ENCODE measurements at places on chromosomes 7 and 10.

GRCh38 chr10:93300288-93300917, 181.7 kb downstream of the MYOF start:
- DNase-seq = no peak

DNA sequence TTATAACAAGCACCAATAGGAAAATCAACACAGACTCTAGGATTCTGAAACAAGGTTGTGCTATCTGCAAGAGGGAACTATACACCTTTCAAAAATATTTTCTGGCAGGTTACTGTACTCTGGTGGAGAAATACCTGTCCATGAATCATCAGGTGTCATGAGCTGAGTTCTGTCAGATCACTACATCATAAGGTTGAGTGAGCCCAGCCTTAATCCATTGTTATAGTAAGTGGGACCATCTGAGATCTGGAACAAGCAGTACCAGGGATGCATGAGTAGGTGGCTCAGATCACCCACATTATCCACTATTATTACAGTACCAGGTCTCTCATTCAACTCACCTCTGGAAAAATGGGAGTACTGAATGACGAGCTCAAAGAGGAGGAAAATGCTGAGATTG, 212.4 kb downstream of the DGKI start:
- no peak for DNase-seq

GRCh38 chr7:23909426-23909825, 199.4 kb downstream of the STK31 start:
- no peak for DNase-seq

DNA sequence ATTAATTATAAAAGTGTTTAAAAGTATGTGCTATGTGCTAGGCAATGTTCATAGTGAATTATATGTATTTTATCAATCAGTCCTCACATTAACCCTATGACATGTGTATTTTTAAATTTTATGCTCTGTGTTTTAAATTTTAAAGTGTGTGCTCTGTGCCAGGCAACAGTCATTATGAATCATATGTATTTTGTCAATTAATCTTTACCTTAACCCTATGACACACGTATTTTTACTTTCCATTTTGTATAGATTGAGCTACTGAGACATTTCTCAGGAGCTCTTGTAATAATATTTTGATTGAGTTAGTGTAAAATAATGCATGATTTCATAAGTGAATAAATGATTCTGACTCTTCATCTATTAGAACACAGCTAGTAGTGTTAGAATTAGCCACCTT, 117.8 kb downstream of the THSD7A start:
- DNase-seq = no peak

DNA sequence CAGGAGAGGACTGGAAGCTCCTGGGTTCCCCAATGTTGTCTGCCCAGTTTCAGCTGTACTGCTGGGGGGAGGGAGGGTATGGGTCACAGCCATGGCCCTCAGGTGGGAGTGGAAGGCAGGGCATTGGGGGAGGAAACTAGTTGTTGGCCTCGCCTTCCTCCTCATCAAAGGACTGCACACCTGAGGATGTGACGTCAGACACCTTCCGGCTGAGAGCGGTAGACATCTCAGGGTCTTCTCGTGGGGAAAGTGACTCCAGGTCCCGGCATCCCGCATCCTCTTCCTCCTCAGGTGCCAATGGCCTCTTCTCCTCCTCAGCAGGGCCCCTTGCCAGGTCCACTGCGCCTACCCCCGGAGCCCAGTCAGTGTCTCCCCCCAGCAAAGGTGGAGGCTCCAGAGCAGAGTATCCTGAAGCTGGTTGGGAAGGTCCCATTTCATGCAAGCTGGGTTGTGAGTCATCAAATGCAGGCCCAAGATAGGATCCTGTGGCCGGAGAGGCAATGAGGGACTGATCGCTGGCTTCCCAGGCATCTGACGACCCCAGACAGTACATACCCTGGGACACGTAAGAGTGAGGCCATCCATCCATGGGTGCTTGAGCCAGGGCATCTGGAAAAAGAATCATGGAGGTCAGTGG, 6.0 kb downstream of the FAM131B start:
- no peak for DNase-seq

- peak; percentile 36 for DNase-seq
These were observed 34.6 kb downstream of the AGK start for GRCh38 chr7:141585592-141586510.

DNA sequence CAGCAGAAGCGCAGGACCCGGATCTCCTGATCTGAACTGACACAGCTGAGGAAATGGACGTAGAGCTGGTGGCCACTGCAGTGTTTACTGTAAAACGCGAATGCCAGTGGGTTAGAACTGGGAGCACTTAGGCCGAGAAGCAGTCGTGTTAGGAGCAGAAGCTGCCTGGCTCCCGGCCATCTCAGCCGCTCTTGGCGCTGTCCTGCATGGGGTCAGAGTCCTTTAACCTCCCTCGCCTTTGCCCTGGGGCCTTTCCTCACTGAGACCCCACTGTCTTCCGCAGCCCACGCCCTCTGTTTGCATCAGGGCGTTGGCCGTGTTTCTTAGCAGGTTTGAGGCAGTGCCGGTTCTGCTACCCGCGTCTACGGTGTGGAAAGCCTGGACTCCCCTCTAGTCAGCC, 24.6 kb downstream of the DYNC2I1 start:
- no peak for DNase-seq

DNA sequence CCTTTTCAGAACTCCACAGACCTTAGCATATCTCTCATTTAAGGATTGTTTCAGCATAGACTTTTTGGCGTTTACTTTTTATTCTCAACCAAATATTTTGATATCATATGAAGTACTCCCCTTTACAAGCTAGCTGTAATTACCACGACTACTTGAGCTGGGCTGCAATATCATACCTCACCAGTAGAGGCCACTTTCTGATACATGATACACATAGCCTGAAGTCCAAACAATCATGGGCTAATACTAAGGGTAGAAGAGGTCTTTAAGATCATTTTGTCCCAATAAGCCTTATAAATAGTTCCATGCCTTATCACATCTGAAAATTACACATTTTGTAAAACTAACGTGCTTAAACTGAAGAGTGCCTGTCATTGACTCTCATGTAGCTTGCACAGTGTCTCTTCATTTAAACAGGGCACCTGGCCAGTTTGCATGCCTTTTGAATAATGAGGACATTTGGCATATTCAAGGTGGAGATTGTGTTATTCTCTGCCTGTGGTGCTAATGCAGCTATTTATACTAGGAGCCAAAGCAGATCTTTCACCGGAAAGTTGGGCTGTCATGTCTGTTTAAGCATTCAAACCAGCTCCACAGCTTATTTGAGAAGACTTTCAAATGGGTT, 403.7 kb upstream of the ZMIZ1 start:
- DNase-seq = no peak

DNA sequence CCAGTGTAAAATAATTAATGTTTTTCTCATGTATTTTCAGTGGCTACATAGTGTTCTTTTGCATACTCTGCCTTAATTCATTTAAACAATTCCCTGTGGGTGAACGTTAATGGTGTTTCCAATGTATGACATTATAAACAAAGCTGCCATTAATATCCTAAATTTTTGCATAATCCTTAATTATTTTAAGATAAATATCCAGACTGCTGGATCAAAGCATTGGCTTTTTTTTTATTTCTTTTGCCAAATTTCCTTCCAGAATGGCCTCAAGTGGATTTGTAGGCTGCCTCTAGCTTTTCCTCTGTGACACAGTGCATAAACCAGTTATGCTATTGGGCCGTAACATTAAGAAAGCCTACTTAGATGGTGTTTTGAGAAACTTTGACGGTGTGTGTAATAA, 29.5 kb downstream of the MCM10 start:
- no peak for DNase-seq

GRCh38 chr7:103764901-103765300, 224.6 kb downstream of the RELN start:
- DNase-seq = no peak

GRCh38 chr7:46210467-46210866, 289.4 kb upstream of the IGFBP3 start:
- no peak for DNase-seq

DNA sequence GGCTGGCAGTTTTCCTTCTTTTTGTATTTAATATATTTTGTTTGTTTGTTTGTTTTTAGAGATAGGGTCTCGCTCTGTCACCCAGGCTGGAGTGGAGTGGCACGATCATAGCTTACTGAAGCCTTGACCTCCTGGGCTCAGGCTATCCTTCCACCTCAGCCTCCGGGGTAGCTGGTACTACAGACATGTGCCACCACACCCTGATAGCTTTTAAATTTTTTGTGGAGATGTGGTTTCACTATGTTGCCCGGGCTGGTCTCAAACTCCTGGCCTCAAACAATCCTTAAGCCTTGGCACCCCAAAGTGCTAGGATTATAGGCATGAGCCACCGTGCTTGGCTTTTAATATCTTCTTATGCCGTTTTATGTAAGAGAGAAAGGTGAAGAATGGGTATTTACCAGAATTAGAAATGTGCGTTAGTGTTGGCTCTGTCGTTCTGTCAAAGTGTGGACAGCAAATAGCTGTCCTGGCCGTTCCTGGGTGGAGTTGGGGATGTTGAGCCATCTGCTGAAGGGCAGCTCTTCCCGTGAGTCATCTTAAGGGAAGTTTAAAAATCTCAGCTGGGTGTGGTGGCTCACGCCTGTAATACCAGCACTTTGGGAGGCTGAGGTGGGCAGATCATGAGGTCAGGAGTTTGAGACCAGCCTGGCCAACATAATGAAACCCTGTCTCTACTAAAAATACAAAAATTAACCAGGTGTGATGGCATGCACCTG, 14.8 kb downstream of the OGDH start:
- DNase-seq = no peak

DNA sequence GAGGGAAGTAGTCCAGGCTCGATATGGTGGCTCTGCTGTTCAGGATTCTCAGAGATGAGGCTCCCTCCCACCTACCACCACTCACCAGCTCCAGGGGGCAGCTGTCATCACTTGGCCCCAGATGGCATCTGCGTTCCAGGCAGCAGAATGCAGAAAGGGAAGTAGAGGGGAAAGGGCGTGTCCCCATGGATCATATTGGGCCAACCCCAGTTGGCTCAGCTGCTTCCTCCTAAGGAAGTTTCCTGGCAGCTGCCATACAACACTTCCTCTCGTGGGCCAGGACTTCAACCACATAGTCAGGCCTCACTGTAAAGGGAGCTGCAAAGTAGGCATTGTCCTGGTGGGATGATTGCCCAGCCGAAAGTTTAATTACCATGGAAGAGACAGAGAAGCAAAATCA, 1.6 kb upstream of the TEX36 start:
- DNase-seq = no peak

GRCh38 chr7:89073776-89074175, 278.2 kb upstream of the TEX47 start:
- no peak for DNase-seq

GRCh38 chr7:1087465-1087814, 473 bp upstream of the GPER1 start:
- no peak for DNase-seq

DNA sequence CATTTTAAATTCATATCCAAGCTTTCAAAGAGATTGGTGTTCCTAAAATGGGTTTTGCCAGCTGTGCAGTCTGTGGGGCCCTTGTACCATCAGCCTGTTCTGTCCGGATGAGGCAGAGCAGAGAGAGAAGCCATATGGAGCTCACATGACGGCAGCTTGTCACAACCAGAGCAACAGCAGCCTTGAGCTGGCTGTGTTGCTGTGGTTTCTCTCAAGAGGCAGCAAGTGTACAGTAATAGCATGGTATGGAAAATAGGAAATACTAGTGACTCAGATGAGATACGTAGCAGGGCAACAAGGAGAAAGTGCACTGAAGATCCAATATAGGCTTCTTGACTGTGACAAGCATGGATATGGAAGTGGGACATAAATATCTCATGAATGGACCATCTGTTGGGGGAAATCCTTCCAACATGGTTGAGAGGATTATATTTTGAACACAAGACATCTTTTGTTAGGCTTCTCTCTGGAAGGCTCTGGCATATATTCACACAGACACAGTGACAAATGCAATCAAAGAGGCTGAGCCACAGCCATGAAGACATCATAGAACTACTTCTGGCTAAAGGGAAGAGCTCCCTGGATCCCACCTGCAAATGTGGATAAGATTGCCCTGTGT, 251.0 kb upstream of the TAC1 start:
- DNase-seq = no peak

DNA sequence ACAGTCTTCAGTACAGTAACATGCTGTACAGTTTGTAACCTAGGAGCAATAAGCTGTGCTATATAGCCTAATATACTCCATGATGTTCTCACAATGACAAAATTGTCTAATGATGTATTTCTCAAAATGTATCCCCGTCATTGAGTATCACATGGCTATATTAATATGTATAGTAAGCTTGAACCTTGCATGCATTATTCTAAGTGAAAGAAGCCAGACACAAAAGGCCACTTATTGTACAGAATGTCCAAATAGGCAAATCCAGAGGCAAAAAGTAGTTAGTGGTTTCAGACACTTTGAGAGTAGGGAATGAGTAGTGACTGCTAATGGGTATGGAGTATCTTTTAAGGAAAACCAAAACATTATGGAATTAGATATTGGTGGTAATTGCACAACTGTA, 545.1 kb downstream of the ATRNL1 start:
- no peak for DNase-seq

- DNase-seq = no peak
These were observed 181.6 kb upstream of the HDAC9 start for GRCh38 chr7:18313965-18314364.

DNA sequence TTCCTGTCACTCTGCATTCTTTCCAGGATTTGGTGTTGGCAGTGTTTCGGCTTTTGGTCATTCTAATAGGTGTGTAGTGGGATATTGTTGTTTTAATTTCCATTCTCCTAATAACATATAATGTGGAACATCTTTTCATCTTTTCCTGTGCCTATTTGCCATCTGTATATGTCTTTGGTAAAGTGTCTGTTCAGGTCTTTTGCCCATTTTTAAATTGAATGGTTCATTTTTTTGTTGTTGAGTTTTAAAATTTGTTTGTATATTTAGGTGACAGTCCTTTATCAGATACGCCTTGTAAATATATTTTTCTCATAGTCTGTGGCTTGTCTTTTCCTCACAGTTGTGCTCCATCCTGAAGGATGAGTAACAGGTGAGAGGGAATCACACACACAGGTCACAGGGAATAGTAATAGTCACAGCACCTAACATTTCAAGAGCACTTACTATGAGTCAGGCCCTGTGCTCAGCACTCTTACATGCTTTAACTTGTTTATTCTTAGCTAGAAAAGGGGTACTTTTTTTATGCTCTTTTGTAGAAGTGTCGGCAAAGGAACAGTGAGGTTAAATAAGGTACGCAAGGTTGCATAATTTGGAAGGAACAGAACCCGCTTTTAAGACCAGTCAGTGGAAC, 117.1 kb upstream of the GATA3 start:
- no peak for DNase-seq

- no peak for DNase-seq
These were observed 319.5 kb downstream of the PLXNA4 start for GRCh38 chr7:132256721-132257212.

All from GM06990 (cell line).